ENCODE measurements at places on chromosomes 7 and 10.

DNA sequence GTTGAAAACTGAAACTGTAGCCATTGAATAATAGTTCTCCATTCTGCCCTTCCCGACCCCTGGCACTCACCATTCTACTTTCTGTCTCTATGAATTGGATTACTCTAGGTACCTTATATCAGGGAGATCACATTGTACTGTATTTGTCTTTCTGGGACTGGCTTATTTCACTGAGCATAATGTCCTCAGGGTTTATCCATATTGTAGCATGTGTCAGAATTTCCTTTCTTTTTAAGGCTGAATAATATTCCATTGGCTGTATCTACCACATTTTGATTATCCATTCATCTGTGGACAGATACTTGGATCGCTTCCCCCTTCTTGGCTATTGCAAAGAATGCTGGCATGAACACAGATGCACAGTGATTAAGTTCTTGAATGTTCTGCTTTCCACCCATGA lies 107.4 kb downstream of the CDH23 start:
- no peaks in the 10 kb centered on the region for H3K27me3 ChIP-seq
- H3K4me1 ChIP-seq: peaks cover 15% of the 10 kb centered on the region
- no peak overlapping the region for H3K27ac ChIP-seq
- H3K4me3 ChIP-seq: no peak overlapping the region
- H3K36me3 ChIP-seq: no peaks in the 10 kb centered on the region
- peak; percentile 35 for DNase-seq

DNA sequence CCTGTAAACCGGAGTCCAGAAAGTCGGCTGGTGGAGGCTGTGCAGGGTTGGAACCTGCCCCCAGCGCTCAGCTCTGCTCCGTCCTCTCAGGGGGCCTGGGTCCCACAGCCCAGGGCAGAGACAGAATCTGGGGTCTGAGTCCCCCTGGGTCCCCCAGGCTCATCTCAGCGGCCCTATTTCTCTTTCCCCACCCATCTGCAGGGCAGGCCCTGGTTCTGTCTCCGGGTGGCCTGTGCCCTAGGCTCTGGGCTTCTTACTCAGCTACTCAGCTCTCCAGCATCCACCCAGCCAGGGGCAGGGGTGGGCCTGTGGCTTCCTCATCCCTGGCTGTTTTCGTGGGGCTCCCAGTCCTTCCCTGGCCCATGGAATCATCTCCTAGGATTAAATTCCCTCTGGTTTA lies 183.4 kb downstream of the ADARB2 start:
- DNase-seq: no peak
- H3K27me3 ChIP-seq: no peaks in the 10 kb centered on the region
- H3K4me3 ChIP-seq: no peak overlapping the region
- no peak overlapping the region for H3K27ac ChIP-seq

DNA sequence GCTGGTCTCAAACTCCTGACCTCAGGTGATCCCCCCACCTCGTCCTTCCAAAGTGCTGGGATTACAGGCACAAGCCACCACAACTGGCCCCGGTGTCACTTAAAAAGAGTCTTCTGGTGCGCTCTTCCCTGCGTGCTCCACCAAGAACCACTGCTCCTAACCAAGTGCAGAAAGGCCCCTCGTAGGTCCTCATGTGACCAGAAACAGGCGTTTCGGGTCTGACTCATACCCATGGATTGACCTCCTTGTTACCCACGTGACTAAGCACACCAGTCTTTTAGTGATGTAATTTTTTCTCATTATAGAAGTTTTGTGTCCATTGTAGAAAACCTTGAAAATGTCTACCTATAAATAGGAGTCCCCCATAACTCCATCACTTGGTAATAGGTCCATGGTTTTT lies 13.9 kb downstream of the FKBP6 start:
- H3K27ac ChIP-seq: no peak overlapping the region
- H3K4me3 ChIP-seq: no peak overlapping the region

GRCh38 chr7:130719541-130719940 lies 14.5 kb downstream of the KLF14 start:
- H3K4me1 ChIP-seq: no peaks in the 10 kb centered on the region
- DNase-seq: no peak
- H3K4me3 ChIP-seq: no peak overlapping the region
- no peaks in the 10 kb centered on the region for H3K27me3 ChIP-seq
- H3K36me3 ChIP-seq: no peaks in the 10 kb centered on the region

DNA sequence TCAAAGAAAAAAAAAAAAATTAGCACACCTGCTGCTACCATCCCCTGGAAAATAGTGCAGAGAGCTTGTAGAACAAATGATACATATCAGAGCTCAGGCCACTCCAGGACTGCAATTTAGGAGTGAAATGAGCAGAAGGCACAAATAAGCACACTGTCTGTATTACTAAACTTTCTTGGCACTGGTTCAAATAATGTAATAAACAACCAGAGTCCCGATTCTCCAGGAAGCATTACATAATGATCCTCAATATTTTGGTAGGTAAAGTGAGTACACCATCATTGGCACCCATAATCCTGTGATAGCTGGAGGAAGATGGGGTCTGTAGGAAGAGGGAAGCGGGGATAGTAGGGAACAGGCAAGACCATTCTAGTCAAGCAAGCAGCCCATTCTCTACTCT lies 74.3 kb downstream of the SVOPL start:
- no peaks in the 10 kb centered on the region for H3K4me1 ChIP-seq
- H3K27me3 ChIP-seq: no peaks in the 10 kb centered on the region
- DNase-seq: no peak
- H3K27ac ChIP-seq: no peak overlapping the region
- H3K4me3 ChIP-seq: no peak overlapping the region

DNA sequence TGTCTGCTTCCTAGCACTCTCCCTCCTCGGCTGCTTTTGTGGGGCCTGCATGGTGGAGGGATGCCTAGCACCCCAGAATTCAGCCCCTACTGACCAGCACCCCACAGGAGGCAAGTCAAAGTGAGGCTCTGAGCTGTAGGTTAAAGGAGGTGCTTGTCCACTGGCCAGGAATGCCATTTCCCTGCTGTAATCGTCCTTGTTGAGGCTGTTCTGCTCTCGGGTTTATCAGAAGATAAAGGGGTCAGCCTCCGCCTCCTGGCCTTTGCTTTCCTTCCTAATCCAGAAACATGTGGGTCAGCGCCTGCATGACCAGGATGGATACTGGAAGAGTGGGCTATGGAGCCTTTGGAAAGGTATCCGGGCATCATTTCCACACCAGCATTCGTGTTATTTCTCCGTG lies 98.9 kb downstream of the MKI67 start:
- no peak overlapping the region for H3K4me3 ChIP-seq
- no peak overlapping the region for H3K27ac ChIP-seq

DNA sequence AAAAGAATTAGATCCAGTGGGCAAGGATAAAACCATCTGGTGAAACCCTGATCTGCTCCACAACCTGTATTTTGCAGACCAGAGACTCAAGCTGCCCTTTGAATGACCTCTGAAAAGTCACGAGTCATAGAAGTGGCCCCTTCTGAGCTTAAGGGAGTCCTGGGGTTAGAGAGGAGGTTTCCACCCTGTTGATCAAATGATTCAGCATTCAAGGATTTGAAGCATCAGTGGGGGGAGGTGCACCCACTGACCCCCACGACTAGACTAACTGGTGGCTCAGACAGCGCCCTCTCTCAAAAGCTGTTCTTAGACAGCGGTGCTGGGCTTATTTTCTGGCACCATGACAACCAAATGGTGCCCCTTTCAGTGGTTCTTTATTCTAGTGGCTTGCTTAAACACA lies 44.3 kb downstream of the PLCE1 start:
- no peaks in the 10 kb centered on the region for H3K27me3 ChIP-seq
- no peak for DNase-seq
- H3K27ac ChIP-seq: no peak overlapping the region
- H3K36me3 ChIP-seq: no peaks in the 10 kb centered on the region

DNA sequence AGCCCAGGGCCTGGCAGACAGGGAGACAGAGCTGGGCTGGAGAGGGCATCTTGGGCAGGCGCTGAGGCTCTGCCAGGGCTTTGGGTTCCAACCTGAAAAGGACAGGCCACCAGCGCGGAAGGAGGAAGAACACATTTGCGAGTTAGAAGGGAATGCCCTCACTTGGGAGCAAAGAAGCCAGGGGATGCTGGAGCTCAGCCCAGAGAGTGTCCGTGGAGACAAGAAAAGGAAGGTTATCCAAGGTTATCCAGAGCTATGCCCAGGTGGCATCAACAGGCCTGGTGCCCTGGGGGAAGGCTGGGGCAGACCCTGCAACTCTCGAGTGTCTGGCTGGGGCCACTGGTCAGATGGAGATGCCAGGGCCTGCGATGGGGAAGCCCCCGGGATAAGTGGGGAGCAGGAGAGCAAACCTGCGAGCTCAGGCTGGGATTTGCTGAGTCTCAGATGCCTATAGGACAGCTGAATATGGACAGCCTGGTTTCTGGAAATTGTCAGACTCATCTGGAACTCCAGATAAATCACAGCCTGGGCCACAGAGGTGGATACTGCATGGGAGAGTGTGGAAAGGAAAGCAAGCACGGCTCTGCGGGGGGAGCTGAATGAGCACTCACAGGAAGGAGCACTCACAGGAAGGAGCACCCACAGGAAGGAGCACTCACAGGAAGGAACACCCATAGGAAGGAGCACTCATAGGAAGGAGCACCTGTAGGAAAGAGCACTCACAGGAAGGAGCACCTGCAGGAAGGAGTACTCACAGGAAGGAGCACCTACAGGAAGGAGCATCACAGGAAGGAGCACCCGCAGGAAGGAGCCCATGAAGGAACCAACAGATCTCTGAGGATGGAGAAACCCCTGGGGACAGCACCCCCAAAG lies 152.1 kb downstream of the ADAM12 start:
- no peak overlapping the region for H3K4me3 ChIP-seq
- H3K27me3 ChIP-seq: no peaks in the 10 kb centered on the region
- no peak for DNase-seq
- no peak overlapping the region for H3K27ac ChIP-seq
- no peaks in the 10 kb centered on the region for H3K36me3 ChIP-seq

GRCh38 chr7:90465816-90466215 lies 3.6 kb upstream of the PTTG1IP2 start:
- H3K4me1 ChIP-seq: no peaks in the 10 kb centered on the region
- no peak overlapping the region for H3K4me3 ChIP-seq
- H3K36me3 ChIP-seq: no peaks in the 10 kb centered on the region
- H3K27ac ChIP-seq: no peak overlapping the region
- no peaks in the 10 kb centered on the region for H3K27me3 ChIP-seq

DNA sequence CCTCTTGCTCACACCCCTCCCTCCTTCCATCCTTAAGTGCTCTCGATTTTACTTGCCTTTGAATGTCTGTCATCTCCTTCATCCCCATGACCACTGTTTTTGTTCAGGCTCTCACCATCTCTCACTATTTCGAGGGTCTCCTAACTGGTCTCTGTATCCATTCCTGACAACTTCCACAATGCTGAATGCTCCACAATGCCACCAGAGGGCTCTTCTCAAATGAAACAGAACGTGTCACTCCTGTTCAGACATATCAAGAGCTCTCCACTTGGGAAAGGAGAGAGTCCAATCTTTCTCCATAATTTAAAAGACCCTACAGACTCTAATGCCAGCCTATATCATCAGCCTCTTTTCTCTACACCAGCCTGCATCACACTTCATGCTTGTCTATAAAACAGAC lies 9.0 kb upstream of the SLC13A1 start:
- H3K27me3 ChIP-seq: no peaks in the 10 kb centered on the region
- H3K4me3 ChIP-seq: no peak overlapping the region
- no peaks in the 10 kb centered on the region for H3K36me3 ChIP-seq
- H3K4me1 ChIP-seq: no peaks in the 10 kb centered on the region

GRCh38 chr7:73761854-73762658 lies 8.0 kb downstream of the CLDN3 start:
- H3K36me3 ChIP-seq: no peaks in the 10 kb centered on the region
- no peak overlapping the region for H3K27ac ChIP-seq
- no peaks in the 10 kb centered on the region for H3K4me1 ChIP-seq
- H3K27me3 ChIP-seq: peaks cover 2% of the 10 kb centered on the region
- H3K4me3 ChIP-seq: no peak overlapping the region

- peak overlapping the region; percentile 98 for H3K27ac ChIP-seq
- peaks cover 26% of the 10 kb centered on the region for H3K36me3 ChIP-seq
- no peak for DNase-seq
- H3K4me1 ChIP-seq: peaks cover 45% of the 10 kb centered on the region
- peak overlapping the region; percentile 87 for H3K4me3 ChIP-seq
- H3K27me3 ChIP-seq: no peaks in the 10 kb centered on the region
Measured at GRCh38 chr10:3783682-3784432, 1.2 kb downstream of the KLF6 start.

- peak; percentile 42 for DNase-seq
- peaks cover 17% of the 10 kb centered on the region for H3K4me1 ChIP-seq
- no peak overlapping the region for H3K27ac ChIP-seq
Measured at GRCh38 chr10:131269776-131270460, 41.6 kb downstream of the TCERG1L start.

- H3K27me3 ChIP-seq: no peaks in the 10 kb centered on the region
- no peak overlapping the region for H3K4me3 ChIP-seq
Measured at GRCh38 chr10:106500041-106500924, 664.2 kb downstream of the SORCS1 start.

- no peak for DNase-seq
- H3K36me3 ChIP-seq: peaks cover 14% of the 10 kb centered on the region
- H3K4me3 ChIP-seq: no peak overlapping the region
- H3K4me1 ChIP-seq: peaks cover 13% of the 10 kb centered on the region
Measured at GRCh38 chr7:4015996-4016395, 666.1 kb upstream of the FOXK1 start.

DNA sequence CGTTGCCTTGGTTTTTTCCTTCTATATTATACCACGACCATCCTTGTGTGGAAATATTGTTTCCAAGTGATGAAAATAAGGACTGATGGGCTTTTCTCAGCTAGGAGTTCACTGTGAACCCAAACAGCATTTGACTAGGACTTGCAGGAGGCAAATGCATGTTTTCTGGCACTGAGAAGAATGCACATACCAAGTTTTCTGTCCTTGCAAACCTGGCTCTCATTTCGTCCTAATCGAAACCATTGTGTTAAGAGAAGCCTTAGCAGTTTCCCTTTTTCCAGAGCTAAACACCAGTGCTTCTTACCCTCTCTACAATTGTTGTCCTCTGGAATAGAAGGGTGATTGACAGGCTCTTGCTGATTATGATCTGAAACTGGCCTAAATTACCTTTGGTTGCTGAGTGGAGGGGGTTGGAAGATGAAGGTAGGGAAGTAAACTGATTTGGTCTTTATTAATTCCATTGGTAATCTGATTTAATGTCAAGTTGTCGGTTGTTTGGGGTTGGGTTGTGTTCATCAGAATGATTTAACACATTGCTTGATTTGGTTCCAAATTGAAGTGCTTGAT lies 33.1 kb upstream of the ELMO1 start:
- H3K36me3 ChIP-seq: no peaks in the 10 kb centered on the region
- DNase-seq: no peak
- H3K4me1 ChIP-seq: peaks cover 13% of the 10 kb centered on the region
- no peaks in the 10 kb centered on the region for H3K27me3 ChIP-seq
- no peak overlapping the region for H3K27ac ChIP-seq

GRCh38 chr7:42103020-42103419 lies 134.0 kb downstream of the GLI3 start:
- no peak overlapping the region for H3K4me3 ChIP-seq
- H3K4me1 ChIP-seq: peaks cover 17% of the 10 kb centered on the region
- no peak overlapping the region for H3K27ac ChIP-seq
- no peaks in the 10 kb centered on the region for H3K27me3 ChIP-seq
- H3K36me3 ChIP-seq: no peaks in the 10 kb centered on the region
- no peak for DNase-seq
